ENCODE measurements at places on chromosomes 1 and 21.

GRCh38 chr1:237219751-237220642, 178.0 kb downstream of the RYR2 start:
- DNase-seq: no peak

- no peak for DNase-seq
Observed at GRCh38 chr21:29798840-29799239, 141.0 kb downstream of the GRIK1 start.

GRCh38 chr1:214475331-214475730, 76.1 kb downstream of the PTPN14 start:
- DNase-seq: no peak

DNA sequence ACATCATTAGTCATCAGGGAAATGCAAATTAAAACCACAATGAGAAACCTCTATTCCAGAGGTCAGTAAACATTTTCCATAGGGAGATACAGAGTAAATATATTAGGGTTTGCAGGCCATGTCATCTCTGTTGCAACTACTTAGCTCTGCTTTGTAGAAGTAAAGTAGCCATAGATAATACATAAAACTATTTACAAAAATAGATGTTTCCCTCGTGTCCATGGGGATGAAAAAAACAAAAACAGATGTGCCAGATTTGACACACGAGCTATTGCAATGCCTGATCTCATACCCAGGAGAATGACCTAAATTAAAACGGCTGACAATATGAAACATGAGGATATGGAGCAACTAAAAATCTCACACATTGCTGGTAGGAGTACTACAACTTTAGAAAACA, 17.3 kb downstream of the LTN1 start:
- DNase-seq: no peak

GRCh38 chr1:14112613-14113012, 412.6 kb downstream of the PRDM2 start:
- DNase-seq: no peak

DNA sequence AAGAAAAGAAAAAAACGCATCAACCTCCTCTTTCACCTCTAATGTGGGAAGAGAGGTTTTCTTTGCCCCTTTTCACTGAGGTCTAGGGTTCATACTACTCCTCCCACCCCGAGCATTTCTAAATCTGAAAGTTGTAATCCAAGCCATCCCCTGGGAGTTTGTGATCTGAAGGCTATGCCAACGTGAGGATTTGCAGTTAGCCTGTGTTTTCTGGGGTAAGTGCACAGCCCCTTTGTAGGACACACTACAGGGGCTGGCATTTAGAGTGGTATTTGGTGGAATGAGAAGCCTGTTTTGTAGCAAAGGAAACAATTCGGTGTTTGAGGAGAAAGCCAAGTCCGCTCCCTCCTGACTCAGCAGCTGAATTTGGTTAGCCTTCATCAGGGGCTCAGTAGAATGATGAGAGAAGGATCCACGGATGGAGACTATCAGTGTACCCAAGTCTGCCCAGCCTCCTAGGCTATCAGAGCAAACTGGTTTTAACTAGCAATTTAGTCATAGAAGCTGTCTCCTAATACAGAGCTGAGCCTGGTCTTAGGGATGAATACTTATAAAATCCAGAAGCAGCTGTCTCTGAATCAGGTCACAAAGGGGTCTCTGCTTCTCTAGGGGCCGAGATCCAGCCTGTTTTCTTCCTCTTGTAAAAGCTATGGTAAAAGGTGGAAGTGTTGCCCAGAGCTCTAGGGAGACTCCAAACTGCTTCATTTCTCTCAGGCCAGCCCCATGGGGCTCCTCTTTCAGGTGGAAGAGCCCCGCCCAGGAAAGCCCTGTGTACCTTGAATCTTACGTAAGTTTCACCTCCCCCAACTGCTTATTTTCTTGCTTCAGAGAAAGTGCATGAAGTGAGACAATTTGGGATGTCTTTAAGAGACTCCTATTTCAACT, 2.1 kb downstream of the PCP4L1 start:
- DNase-seq: no peak

- no peak for DNase-seq
Observed at GRCh38 chr1:162855461-162856150, 5.4 kb downstream of the CCDC190 start.

- no peak for DNase-seq
Observed at GRCh38 chr1:239155466-239156091, 230.8 kb upstream of the CHRM3 start.

DNA sequence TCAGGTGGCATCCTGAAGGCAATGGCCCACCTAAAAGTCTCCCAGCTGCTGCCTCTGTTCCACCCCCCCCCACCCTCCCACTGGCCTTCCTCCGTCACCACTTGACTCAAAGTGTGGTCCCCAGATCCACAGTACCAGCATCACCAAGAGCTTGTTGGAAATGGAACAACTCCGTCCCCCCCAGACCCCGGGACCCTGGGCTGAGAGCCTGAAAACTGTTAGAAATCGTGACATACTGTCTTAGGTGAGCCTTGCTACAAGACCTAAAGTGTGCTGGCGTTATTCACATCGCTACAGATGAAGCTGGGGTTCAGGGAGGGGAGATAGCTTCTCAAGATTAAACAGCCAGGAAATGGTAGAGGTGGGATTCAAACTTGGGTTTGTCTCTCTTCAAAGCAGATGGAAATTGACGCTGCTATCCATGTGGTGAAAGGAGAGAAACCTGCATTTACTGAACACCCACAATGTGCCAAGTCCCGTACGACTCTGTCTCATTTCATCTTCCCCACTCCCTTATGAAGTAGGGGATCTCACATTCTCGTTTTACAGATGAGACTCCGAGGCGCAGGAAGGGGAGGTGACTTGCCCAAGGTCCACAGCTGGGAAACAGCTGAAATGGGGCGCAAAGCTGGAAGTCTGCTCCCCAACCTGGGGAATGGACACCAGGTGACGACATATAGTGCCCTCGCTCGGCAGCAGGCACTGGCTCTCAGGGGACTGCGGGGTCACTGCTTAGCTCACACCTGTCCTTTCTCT, 52.8 kb upstream of the IFFO2 start:
- DNase-seq: no peak

DNA sequence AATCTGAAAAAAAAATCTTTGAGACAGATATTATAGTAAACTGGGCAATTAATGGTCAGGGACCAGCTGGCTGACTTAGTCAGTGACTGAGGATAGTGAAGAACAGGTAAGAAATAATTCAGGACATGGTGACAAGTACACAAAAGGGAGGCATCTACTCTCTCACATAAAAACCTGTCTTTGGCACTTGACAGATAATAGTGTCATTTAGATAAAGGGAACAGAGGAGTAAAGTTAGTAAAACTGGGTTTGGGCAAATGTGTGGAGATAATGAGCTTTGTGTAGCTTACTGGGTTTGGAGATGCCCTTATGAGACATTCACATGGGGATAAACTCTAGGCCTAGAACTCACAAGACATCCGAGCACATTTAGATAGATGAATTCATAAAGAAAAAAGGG, 4.0 kb downstream of the SSX2IP start:
- no peak for DNase-seq

- no peak for DNase-seq
Observed at GRCh38 chr1:244157731-244158438, 106.8 kb downstream of the ZBTB18 start.

DNA sequence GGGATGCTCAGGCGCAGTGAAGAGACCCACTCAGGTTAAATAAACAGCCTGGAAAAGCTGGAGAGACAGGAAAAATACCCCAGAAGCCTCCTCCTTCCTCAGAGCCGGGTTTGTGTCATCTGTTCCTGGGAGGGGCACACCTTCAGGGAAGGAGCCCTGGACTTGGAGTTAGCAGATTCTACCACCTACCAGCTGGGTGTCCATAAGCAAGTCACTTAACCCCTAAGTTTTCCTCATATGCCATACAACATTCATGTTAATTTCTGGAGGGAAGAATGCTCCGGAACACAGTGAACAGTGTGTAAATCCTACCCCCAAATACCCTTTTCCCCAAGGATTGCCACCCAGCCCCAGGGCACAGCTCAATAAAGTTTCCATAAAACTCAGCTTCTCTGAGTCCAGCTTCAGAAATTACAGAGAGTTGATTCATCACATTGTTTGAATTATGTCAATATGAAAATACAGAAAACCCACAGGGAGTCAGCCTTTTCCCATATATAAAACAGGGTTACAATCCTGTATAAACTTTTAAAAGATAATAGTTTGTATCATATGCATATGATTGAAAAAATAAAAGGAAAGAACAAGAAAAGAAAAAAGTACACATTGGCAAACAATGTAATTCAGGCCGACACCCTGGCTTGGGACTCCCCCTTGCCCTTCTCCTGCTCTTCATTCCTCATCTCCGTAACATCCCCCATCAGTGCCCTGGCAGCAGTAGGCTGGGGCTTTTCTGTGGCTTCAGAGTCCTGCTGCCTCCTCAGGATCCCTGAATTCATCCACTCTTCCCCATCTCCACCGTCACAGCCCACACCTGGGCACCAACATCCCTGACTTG, 291.8 kb upstream of the USP24 start:
- DNase-seq: no peak

GRCh38 chr1:22137004-22137720, 5.7 kb downstream of the WNT4 start:
- no peak for DNase-seq

GRCh38 chr1:83839566-83840173, 159.3 kb downstream of the TTLL7 start:
- no peak for DNase-seq

- no peak for DNase-seq
Observed at GRCh38 chr1:231353086-231353485, 15.0 kb downstream of the SPRTN start.

- peak; percentile 87 for DNase-seq
Observed at GRCh38 chr1:151130987-151131586, 15.3 kb downstream of the SEMA6C start.

GRCh38 chr1:82377201-82377884, 576.6 kb downstream of the ADGRL2 start:
- no peak for DNase-seq

- no peak for DNase-seq
Observed at GRCh38 chr1:7087888-7088287, 302.6 kb downstream of the CAMTA1 start.

- DNase-seq: no peak
Observed at GRCh38 chr1:2481885-2482284, 5.8 kb downstream of the PLCH2 start.

- DNase-seq: no peak
Observed at GRCh38 chr1:246291127-246291526, 216.0 kb downstream of the SMYD3 start.

DNA sequence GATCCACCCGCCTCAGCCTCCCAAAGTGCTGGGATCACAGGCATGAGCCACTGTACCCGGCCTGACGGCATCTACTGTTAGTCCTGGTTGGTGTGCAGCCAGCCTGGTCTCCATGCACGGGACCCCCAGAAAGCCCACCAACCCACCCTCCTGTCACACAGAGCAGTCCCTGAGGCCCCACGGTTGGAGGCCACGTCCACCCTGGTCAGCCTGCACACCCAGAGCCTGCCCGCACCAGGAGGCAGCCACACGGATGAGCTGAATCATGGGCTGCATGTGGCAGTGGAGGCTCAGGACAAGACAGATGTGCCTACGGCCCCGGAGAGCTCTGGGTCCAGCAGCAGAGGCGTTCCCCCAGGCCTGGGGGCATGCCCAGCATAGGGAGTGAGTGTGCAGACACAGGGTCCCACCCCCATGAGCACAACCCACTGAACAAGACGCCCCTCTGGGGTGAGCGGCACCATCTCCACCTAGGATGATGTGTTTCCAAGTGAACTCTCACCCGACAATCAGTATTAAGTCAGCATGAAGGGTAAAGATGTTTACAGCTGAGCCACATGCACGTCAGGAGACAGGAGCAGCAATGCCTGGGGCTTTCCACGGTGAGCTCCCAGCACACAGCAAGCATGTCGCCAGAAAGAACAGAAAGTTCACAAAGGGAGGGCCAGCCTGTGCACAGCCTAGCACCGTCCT, 102.1 kb downstream of the WDR4 start:
- DNase-seq: no peak

GRCh38 chr1:247531937-247532336, 4.3 kb downstream of the OR2C3 start:
- DNase-seq: no peak

GRCh38 chr1:114224196-114224907, 70.7 kb upstream of the SYT6 start:
- no peak for DNase-seq

DNA sequence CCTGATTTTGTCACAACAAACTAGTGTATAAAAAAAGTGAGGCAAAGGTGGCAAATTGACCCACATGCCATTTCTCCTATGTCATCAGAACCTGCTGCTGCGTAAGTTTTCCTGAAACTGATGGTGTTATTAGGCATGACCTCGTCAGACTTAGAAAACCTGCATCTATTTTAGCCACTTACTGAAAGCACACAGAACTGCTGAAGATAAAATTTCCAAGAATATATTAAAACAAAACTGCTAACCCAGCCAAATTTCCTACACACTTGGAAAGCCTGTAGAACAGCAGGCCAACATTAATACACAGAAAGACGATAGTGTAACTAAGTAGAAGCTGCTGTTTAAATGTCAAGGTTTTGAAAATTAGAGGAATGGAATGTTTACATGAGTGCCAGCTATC, 674.5 kb upstream of the CXADR start:
- no peak for DNase-seq

DNA sequence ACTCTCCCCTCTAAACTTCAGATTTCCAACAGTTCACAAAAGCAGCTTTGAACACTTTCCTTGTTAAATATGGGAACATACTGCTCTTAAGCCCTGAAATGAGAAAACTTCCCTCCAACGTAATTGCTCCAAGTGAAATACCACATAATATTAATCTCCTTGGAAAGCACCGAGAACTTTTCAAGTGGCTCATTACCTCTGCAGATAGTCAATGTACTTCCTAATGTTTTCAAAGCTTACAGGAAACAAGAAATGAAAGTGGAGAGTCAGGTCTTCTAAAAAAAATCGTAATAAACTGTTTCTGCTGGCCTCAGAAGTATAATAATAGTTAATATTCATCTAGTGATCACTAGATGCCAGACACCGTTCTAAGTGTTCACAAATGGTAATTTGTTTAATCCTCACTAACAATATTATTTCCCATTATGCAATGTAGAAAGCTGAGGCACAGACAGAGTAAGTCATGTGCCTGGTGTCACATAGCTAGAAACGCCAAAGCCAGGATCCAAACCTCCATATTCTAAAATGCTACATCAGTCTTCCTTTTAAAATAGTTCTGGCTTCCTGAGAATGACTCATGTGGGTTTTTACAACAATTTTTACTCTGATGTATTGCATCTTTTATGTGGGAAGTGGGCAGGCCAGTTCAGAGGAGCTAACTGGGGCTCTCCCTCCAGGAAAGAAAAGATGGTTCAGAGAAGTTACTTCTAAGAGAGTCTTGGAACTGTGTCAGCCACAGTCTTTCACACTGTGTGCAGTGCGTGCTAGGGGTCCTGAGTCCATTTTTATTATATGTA, 177.2 kb downstream of the PLPPR4 start:
- no peak for DNase-seq

DNA sequence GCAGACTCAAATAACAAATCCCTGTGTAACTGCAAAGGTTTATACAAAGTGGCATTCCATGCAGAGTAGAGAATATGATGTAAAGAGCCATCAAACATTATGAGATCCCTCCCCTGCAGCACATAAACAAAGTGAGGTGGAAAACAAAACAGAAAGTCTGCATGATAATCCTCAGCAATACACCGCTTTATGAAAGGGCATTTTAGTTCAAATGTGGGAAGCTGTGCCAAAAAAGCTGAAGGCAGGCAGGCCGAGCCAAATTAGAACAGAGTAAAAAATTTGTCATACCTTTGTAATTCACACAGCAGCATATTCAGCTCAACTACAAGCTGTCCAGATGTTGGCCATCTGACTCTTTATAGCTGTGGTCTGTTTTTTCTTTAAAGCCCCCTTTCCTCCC, 113.5 kb downstream of the LHX9 start:
- no peak for DNase-seq

GRCh38 chr1:89959719-89960118, 35.2 kb upstream of the ZNF326 start:
- DNase-seq: no peak
